ENCODE measurements at places on chromosomes 3 and 15.

- DNase-seq = no peak
Observed at GRCh38 chr3:117097351-117097750, 387.8 kb downstream of the TUSC7 start.

DNA sequence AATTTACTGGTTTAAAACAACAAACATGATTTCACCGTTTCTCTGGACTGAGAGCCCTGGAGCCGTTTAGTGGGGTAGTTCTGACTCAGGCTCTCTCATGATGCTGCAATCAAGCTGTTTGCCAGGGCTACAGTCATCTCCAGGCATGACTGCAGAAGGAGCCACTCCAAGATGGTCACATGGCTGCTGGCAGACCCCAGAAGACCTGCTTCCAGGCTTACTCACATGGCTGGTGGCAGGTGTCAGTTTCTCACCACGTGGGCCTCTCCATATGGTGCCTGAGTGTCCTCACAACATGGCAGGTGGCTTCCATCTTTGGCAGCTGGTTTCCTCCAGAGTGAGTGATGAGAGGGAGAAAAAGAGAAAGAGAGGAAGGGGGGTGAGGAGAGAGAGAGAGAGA lies 378.3 kb upstream of the RGMA start:
- no peak for DNase-seq

DNA sequence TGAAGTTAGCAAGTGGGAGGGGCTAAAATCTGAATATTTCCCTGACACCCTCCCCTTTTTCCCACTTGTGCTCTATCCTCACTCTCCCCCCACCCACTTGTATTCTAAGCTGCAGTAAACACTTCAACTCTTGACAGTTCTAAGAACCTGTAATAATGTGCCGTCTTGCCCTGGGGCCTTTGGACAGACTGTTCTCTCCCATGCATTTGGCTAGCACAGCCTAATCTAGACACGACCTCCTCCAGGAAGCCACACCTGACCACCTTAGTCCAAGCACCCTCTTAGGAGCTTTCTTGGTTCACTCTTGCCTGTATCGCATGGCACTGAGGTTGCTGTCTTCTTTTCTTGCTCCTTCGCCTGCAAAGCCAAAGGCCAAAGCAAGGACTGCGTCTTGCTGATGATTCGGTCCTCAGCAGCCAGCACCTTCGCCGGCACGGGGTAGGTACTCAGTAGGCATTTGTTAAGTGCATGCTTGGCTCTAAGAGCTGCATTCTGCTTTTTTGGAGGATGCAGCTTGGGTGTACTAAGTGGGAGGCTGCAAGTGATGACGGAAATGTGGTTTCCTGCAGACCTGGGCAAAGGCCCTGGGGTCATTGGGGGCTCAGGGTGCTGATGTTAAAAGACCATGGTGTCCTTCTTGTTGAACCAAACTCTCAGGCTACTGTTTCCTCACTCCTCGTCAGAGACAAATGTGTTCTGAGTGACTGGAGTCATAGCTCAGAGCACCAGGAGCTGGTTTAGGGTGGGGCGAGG lies 2.0 kb upstream of the ZNF710 start:
- no peak for DNase-seq

DNA sequence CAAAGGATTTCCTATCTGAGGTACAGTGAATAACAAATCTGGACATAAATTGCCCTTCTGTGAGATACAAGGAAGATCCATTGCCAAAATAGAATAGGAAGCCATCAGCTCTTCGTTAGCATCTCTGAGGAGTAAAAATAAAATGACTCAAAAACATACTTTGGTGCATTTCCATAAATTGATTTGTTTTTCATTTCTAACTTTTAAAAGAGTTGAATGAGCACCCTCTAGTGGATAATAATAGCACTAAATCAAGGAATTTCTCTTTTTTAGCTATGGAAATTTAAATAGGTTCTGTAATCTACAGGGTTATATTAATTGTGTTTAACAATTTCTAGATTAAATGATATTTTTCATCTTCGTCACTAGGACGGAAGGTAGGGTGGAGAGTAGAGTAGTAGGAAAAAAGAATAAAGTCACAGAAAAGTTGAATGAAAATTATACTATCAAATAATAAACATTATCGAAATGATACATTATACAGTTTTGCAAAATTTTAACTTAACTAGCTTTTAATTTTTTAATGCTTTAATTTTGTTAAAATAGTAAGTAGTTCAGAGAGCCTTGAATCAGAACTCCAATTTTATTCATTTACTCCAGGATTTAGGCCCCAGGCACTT lies 6.4 kb downstream of the NSUN3 start:
- DNase-seq = no peak

- DNase-seq = no peak
Observed at GRCh38 chr3:121980450-121980796, 41.6 kb downstream of the ILDR1 start.

DNA sequence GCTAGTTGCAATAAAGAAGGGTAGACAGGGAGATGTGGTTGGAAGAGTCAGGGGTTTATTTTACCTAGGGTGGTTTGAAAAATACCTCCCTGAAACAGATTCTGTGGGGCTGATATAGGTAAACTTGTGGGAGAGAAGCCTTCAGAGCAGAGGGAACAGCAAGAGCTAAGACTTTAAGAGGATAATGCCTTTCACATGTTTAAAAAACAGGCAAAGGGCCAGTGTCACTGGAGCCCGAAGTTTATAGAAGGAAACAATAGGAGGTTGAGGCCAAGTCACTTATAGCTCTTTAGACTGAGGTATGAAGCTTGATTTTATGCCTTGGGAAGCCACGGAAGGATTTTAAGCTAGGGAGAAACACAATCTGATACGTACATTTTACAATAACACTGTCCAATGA lies 448.7 kb downstream of the TAFA4 start:
- DNase-seq = no peak

- DNase-seq = no peak
Observed at GRCh38 chr3:190032923-190033322, 87.8 kb downstream of the P3H2 start.

- DNase-seq = no peak
Observed at GRCh38 chr3:60277361-60277800, 973.9 kb downstream of the FHIT start.

DNA sequence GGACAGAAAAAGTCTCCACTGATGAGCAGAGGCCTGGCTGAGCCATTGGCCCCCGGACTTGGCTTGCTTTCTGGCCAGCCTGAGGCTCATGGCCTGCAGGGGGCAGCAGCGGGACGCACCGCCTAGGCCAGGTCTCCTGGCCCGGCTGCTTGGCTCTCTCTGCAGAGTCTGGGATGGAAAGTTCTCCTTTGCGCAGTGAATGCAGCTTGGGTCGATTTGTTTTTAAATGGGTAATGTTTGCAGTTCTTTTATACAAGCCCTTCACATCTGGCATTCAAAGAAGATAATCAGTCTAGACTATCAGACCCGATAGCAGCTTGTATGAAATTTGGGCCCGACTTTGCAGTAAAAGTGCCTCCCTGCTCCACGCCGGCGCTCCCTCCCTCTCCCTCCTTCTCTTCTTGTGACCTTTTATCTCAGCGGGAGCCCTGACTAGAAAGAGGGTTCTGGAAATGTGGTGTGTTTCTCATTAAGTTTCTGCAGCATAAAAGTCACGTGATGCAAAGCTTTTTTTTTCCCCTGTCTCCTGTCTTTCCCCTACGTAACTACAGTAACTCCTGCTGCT lies 59.9 kb downstream of the ZNF621 start:
- DNase-seq = peak; percentile 25

GRCh38 chr15:77370580-77370979 lies 49.3 kb downstream of the PEAK1 start:
- no peak for DNase-seq

DNA sequence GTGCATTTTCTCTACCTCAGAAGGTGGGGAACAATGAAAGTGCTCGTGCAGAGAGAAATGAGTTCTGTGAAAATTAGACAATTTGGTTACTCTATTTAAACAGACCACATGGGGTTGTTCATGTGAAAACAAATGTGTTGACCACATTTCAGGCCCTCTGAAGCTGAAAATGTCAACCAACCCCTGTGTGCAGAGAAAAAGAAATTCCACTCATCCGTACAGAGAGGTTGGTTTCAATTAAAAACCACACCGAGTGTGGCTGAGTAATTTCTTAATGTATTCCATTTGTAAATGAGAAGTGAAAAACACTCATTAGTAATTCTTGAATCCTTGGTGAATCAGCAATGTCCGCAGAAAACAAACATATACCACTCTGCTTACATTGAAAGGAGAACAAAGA lies 46.9 kb upstream of the SLC7A14 start:
- peak; percentile 45 for DNase-seq

- DNase-seq = no peak
Observed at GRCh38 chr3:16999161-16999560, 114.4 kb downstream of the PLCL2 start.

DNA sequence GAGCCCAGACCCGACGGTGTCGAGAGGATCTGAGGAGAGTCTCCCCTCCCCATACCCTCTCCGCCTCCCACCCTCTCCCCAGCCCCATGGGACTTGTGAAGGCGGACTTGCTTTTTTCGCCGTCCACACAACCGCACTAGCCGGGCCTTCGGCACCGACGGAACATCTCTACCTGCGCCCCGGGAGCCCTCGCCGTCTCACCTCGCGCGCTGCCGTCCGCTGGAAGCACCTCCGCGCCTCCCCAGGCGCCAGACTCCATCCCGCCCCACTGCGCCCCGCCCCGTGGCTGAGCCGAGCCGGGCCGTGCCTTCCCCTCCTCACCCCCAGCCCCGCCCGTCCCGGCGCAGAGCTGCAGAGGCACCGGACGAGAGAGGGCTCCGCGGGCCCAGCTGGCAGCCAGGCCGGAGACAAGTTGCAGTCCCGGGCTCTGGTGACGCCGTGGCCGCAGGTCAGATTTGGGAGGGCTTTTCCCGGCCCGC lies at the start of the genes DUOX1 and DUOXA1:
DUOX1 (plus strand) TSS at position 344 of the 479 bp plus-strand sequence. CDS start 1,973 bp downstream, outside the sequence.
DUOXA1 (minus strand) TSS at position 229 of the 479 bp plus-strand sequence. CDS start 6,865 bp downstream, outside the sequence.
- DNase-seq = no peak

GRCh38 chr3:47370887-47371697 lies 9.7 kb upstream of the PTPN23 start:
- DNase-seq = peak; percentile 40

DNA sequence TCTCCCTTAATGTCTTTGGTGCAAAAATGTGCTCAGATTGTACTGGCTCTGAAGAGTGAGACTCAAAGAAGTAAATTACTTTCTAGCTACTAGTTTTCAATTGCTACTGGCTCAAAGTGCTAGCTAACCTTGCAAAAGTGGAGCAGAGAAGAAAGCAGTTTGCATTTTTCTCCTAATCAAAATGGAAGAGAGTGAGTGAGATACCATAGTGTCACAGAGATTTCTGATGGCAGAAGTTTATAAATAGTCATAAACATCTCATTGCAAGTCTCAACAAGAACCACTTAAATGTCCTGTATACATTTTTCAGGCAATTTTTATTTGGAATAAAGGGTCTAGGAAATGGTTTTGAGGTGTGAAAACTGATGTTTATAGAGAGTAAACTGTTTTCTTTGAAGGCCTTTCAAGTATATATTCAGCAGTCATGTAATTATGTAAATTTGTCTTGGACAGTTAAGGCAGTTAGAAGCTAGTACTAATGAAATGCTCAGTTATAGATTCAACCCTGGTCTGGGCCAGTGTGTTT lies 237.7 kb upstream of the GOLIM4 start:
- DNase-seq = no peak

DNA sequence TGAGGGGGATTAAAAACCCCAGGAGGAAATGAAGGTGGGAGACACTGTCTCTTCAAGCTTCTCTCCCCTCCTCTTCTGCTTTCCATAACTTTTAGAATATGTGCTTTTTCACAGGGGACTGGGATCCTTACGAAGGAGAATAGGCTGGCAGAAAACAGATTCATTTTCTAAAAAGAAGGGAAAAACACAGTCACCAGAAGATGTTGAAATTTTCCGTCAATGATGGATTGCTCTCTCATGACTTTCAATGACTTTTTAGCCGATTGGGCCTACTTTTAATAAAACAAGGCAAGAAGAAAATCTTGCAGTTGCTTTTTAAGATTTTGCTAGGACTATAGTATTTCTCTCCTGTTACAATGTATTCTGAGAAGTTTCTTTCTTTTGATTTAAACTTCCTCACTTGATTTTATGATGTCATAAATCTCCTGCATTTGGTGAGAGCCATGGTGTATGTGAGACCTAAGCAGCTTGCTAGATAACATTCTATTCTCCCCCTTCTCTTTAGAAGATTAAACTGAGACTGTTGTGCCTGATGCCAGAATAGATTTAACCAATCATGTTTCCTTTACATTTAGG lies 241.2 kb downstream of the FEZF2 start:
- DNase-seq = no peak

GRCh38 chr3:10248984-10249748 lies 907 bp downstream of the TATDN2 start:
- no peak for DNase-seq

GRCh38 chr15:24856397-24857390 lies 98.1 kb upstream of the SNRPN start:
- DNase-seq = no peak

DNA sequence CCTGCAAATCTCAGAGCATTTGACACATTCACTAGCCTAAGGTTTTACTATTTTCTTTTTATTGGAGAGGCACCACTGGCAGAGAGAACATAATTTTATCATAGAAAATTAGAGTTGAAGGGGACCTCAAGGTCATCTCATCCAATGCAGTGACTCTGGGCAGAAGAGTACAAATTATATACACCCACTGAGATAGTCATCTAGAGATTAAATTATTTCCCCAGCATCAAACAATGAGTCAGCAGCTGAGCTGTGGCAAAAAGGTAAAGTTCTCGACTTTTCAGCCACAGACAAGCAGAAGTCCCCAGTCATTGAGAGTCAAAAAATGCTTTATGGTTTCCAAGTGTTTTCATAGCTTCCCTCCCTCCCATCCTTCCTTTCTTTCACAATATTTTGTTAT lies 39.3 kb upstream of the SEMA6D start:
- no peak for DNase-seq

- DNase-seq = no peak
Observed at GRCh38 chr15:66893294-66893693, 172.1 kb upstream of the SMAD3 start.

DNA sequence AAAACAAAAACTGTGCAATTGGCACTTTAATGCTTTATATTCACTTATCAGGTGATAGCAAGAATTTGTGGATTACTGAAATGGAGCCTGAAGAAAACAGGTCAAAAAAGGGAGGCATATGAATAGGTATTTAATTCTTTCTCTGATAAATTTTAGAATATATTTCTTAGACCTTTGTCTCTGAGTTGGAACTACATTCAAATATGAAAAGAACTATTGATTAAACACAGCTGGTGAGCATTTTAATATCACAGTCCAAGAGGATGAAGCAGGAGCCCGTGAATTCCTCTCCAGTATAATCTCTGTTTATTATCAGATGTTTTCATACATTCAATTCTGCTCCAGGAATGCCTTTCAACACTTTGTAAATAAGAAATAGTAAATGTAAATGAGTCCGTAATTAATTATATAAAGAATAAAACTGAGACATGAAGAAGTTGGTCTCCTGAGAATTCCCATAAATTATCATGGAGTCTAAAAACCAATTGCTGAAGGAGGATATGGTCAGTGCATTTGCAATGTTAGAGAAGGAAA lies 86.3 kb upstream of the ARHGEF26 start:
- DNase-seq = no peak

DNA sequence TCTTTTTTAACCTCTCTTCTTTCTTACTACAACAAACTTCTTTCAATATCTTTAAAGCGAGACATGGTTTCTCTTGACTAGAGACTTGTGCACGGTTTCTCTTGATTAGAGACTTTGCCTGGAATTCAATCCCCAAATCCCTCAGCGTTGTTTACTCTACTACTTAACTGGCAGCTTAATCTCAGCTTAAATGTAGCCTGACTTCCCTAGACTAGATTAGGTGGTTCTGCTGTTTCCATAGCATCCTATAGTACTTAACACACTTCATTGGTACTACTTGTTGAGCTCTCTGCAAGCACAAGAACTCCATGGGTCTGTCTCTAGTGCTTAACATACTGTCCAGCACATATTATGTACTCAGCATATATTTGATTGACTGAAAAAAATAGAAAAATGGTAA lies 168.2 kb upstream of the GPR149 start:
- no peak for DNase-seq
